Activated T-cell treated with anti-CD3 and anti-CD28 coated beads, Interleukin-2, amount 50 U/mL, for 24 hours (primary cell): ENCODE measurements at places on chromosomes 7 and 10.

- no peaks in the 10 kb centered on the region for H3K36me3 ChIP-seq
- H3K4me3 ChIP-seq = no peak overlapping the region
- H3K27me3 ChIP-seq = peaks cover 66% of the 10 kb centered on the region
Measured at GRCh38 chr7:100966542-100967291, 2.6 kb upstream of the MUC12 start.

DNA sequence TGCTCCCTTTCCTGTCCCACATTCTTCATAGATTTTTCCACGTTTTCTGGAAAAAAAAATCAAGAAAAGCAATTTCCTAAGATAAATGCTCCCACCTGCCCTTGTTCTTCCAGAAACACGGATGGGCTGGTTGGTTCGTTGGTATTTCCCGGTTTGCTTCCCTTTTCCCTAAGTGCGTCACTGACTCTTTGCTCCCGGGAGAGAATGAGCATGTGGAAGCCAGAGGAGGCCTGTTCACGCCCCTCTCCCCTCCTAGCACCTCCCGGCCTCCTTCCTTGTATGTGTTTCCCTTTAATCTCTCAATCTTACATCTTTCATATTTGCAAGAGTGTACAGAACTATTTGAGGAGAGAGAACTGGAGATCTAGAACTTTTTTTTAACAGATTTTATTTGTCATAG, 442.0 kb downstream of the GFRA1 start:
- H3K36me3 ChIP-seq = no peaks in the 10 kb centered on the region
- no peak for DNase-seq
- no peak overlapping the region for H3K27ac ChIP-seq
- H3K4me1 ChIP-seq = no peaks in the 10 kb centered on the region
- no peaks in the 10 kb centered on the region for H3K27me3 ChIP-seq
- H3K4me3 ChIP-seq = no peak overlapping the region

GRCh38 chr7:1103009-1103788, 15.3 kb downstream of the GPER1 start:
- peaks cover 15% of the 10 kb centered on the region for H3K36me3 ChIP-seq
- peak overlapping the region; percentile 88 for H3K27ac ChIP-seq
- no peaks in the 10 kb centered on the region for H3K27me3 ChIP-seq
- no peak for DNase-seq

DNA sequence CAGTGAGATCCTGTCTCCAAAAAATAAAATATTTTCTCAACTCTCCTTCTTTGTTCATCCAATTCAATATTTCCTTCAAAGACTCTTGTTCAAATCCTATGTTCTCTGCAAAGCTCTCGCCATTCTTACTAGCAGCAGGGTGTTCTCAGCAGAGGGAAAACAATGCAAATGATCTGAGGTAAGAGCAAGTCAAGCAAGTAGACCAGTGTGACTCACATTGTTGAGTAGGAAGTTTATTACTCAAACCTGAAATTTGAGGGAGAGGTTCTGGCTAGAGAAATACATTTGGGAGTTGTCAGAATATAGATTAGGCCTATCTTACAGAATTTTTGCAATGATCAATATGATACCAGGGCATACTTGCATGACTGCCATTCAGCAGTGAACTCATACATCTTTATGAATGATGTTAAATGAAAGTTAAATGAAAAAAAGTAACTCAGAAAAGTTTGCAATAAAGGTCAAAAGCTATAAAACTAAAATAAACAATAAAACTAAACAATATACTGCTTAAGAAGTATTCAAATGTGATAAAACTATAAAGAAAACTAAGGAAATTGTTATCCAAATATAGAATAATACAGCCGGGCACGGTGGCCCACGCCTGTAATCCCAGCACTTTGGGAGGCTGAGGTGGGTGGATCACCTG, 5.8 kb downstream of the IDE start:
- H3K36me3 ChIP-seq = peaks cover 53% of the 10 kb centered on the region
- no peak overlapping the region for H3K4me3 ChIP-seq
- H3K27me3 ChIP-seq = no peaks in the 10 kb centered on the region

GRCh38 chr7:95861041-95861440, 88.7 kb downstream of the DYNC1I1 start:
- DNase-seq = no peak
- H3K4me1 ChIP-seq = no peaks in the 10 kb centered on the region
- no peaks in the 10 kb centered on the region for H3K36me3 ChIP-seq
- H3K27me3 ChIP-seq = no peaks in the 10 kb centered on the region
- no peak overlapping the region for H3K27ac ChIP-seq

- H3K27me3 ChIP-seq = peaks cover under 1% of the 10 kb centered on the region
- DNase-seq = no peak
Measured at GRCh38 chr10:8951440-8952089, 897.1 kb downstream of the GATA3 start.

GRCh38 chr7:75533926-75534325, 41.8 kb downstream of the SPDYE5 start:
- H3K27ac ChIP-seq = no peak overlapping the region
- H3K4me1 ChIP-seq = peaks cover 6% of the 10 kb centered on the region
- DNase-seq = no peak
- H3K4me3 ChIP-seq = no peak overlapping the region
- H3K36me3 ChIP-seq = no peaks in the 10 kb centered on the region

DNA sequence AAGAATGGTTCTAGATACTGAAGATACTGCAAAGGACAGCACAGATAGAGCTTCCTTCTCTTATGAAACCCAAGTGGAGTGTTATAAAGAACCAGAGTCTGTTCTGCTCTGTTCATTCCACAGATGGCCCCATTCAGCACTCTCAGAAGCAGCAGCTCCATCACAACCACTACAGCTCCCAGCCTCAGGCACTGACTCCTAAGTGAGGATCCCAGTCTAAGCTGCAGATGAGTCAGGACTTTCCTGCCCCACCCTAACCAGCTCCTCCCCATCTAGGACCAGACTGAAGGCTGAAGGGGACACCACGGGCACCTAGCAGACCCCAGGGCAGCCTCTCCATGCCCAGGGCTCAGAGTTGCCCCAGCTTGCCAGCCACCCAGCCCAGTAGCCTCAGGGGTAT, 379.8 kb downstream of the GRID1 start:
- no peak overlapping the region for H3K4me3 ChIP-seq
- no peak for DNase-seq
- peaks cover 14% of the 10 kb centered on the region for H3K27me3 ChIP-seq

DNA sequence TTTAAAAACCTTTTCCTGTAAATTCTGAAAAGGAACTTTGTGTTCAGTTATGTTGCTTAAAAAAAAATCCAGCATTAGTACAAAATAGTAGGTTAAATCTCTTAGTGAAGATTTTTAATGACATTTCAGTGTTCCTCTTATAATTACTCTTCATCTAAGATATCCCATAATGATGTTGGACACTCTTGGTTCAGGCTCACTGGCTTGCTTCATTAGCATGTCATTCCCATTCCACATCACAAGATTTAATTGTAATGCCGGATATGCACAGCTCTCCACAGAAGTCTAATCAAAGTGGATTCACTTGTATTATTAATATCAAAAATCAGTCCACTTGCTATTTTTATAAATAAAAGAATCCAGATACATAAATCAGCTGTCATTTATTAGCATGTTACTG, 180.0 kb upstream of the MDFIC start:
- no peak overlapping the region for H3K4me3 ChIP-seq
- no peak for DNase-seq
- H3K27me3 ChIP-seq = peaks cover 7% of the 10 kb centered on the region
- H3K27ac ChIP-seq = no peak overlapping the region
- H3K4me1 ChIP-seq = no peaks in the 10 kb centered on the region
